Small intestine (tissue), 16 donors: ENCODE measurements at places on chromosomes 12 and 14.

GRCh38 chr12:122452701-122453285 is 30.3 kb upstream of the CLIP1 start:
- peaks cover 2% of the 10 kb centered on the region for H3K4me1 ChIP-seq
- H3K36me3 ChIP-seq, result no peaks in the 10 kb centered on the region
- no peak for DNase-seq
- no peak overlapping the region for H3K4me3 ChIP-seq
- H3K27me3 ChIP-seq, result no peaks in the 10 kb centered on the region
- peak overlapping the region; percentile 90 for H3K27ac ChIP-seq

- H3K36me3 ChIP-seq, result peaks cover 11% of the 10 kb centered on the region
- peaks cover 45% of the 10 kb centered on the region for H3K4me1 ChIP-seq
- DNase-seq, result no peak
- H3K27me3 ChIP-seq, result no peaks in the 10 kb centered on the region
- peak overlapping the region; percentile 17 for H3K27ac ChIP-seq
These were observed 6.3 kb downstream of the FBXL14 start for GRCh38 chr12:1587927-1588574.

DNA sequence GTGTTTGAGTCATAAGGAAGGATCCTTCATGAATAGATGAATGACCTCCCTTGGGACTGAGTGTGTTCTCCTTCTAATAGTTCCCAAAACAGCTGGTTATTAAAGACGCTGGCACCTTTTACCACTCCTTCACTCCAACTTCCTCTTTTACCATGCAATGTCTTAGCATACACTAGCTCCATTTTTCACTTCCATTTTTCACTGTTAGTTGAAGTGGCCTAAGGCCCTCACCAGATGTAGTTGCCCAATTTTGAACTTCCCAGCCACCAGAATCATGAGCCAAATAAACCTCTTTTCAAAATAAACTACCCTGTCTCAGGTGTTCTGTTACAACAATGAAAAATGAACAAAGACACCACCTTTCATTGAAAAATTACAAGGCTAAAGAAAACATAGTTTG is 64.7 kb downstream of the GPR65 start:
- H3K27ac ChIP-seq, result no peak overlapping the region
- peaks cover 5% of the 10 kb centered on the region for H3K4me1 ChIP-seq
- no peaks in the 10 kb centered on the region for H3K27me3 ChIP-seq
- H3K36me3 ChIP-seq, result no peaks in the 10 kb centered on the region

GRCh38 chr12:124030510-124030909 is 57.5 kb downstream of the ZNF664 start:
- H3K4me1 ChIP-seq, result no peaks in the 10 kb centered on the region
- no peaks in the 10 kb centered on the region for H3K27me3 ChIP-seq
- no peak overlapping the region for H3K4me3 ChIP-seq
- H3K27ac ChIP-seq, result no peak overlapping the region
- peaks cover 8% of the 10 kb centered on the region for H3K36me3 ChIP-seq

- no peaks in the 10 kb centered on the region for H3K4me1 ChIP-seq
- no peaks in the 10 kb centered on the region for H3K27me3 ChIP-seq
- DNase-seq, result no peak
These were observed 9.8 kb downstream of the TTC9 start for GRCh38 chr14:70651522-70651921.

DNA sequence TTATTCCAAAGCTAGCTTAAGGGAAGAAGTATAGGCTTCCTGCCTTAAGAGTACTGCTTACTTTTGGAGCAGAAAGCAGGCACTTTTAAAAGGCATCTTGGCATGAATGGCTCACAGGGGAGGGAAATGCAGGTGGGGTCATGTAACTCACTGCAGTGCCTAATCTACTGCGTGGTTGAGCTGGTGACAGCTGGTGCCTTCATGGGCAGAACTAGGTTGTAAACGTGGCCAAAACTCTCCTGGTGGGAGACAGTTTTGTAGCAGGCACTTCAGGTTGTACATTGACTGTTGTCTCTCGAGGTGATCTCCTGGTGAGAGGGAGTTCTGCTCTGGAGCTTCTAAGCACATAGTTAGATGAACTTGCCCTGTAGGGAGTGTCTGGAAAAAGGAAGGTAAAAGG is 962.5 kb downstream of the DIO2 start:
- no peaks in the 10 kb centered on the region for H3K36me3 ChIP-seq
- DNase-seq, result no peak
- no peaks in the 10 kb centered on the region for H3K4me1 ChIP-seq
- H3K27ac ChIP-seq, result no peak overlapping the region
- H3K27me3 ChIP-seq, result no peaks in the 10 kb centered on the region

DNA sequence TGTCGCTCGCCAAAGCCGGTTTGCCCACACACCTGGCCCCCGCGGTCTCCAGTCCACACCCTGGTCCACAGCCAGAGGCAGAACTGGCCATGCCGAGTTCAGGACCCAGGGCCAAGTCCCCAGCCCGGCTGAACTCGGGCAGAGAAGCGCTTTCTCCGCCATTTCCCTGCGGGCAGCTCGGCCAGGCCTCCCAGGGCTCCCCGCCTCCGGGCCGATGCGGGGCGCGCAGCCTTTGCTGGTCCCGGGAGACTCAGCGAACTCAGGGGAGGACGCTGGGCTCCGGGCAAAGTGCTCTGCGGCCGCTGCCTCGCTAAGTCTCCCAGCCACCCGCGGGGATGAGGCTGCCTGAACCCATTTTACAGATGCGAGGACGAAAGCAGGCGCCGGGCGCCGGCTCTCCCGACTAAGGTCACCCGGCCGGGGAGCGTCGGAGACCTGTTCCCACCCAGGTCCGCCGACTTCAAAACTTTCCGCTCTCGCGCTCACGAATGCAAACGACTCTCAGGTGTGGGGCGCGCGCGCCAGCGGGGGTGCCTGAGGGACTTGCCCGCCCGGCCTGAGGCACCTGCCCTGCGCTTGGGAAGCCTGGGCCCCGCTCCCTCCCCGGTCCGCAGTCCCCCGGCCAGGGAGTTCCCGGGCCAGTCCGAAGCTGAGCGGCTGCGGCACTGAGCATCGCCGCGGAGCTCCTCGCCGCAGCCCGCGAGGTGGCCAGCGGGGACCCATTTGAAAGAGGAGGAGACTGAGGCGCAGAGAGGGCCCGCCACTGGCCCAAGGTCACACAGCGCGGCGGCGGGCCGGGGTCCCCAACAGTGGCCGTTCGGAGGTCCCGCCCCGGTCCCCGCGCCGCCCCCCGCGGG is 627 bp downstream of the TESC start:
- H3K27me3 ChIP-seq, result peaks cover 4% of the 10 kb centered on the region
- no peaks in the 10 kb centered on the region for H3K4me1 ChIP-seq
- DNase-seq, result no peak
- peak overlapping the region; percentile 68 for H3K4me3 ChIP-seq
- no peaks in the 10 kb centered on the region for H3K36me3 ChIP-seq

GRCh38 chr12:113131556-113131955 is 4.0 kb downstream of the RASAL1 start:
- no peak overlapping the region for H3K4me3 ChIP-seq
- no peak overlapping the region for H3K27ac ChIP-seq
- no peaks in the 10 kb centered on the region for H3K4me1 ChIP-seq

DNA sequence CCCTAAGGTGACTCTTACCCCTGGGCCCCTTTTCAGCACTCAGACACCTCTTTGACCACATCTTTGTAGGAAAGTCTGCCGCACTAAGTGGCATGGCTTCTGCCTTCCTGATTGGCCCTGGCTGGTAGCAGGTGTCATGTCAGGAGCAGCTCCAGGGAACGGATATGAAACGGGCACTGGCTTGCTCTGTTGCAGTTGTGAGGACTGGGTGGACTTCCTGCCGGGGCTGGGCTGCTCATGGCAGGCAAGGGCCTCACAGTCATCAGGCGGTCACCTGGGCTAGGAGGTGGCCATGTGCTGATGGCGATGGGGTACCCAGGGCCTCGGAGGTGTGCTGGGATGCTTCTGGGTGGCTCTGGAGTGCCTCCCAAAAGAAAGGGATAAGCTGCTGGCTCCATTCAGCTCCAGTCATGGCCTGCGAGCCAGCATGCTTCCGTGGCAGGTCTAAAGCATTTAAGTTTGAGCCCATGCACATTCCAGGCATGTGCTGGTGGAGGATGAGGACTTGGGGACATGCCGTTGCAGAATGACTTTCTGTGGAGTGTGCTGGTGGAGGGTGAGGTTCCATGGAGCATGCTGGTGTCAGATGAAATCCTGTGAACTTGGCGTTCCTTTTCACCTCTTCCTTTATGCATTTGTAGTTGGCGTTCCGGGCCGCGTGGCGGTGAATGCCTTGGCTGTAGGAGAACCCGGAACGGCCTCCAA is 77.2 kb downstream of the EP400 start:
- H3K27ac ChIP-seq, result no peak overlapping the region
- no peaks in the 10 kb centered on the region for H3K27me3 ChIP-seq
- H3K4me1 ChIP-seq, result no peaks in the 10 kb centered on the region
- DNase-seq, result no peak

DNA sequence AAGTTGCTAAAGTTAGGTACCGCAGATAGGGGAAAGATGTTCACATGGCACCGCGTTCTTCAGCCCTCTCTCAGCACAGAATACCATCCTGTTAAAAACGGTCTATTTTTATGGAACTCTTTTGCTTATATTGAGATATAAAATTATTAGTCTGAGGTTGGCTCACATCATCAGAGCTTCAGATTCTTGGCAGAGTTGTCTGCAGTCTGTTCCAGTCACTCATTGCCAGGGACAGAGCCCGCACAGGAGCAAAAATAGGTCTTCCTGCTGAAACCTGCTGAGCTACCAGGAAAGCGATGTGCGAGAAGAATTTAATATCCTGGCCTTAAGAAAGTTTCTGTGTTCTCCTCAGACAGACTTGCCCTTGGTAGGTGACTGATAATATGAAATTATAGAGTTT is 249.8 kb downstream of the VRK1 start:
- H3K4me1 ChIP-seq, result no peaks in the 10 kb centered on the region
- no peaks in the 10 kb centered on the region for H3K27me3 ChIP-seq
- DNase-seq, result no peak
- no peaks in the 10 kb centered on the region for H3K36me3 ChIP-seq
- H3K27ac ChIP-seq, result no peak overlapping the region

- H3K27ac ChIP-seq, result no peak overlapping the region
- no peaks in the 10 kb centered on the region for H3K27me3 ChIP-seq
- no peak overlapping the region for H3K4me3 ChIP-seq
- H3K36me3 ChIP-seq, result no peaks in the 10 kb centered on the region
- DNase-seq, result no peak
These were observed 254.6 kb downstream of the KSR2 start for GRCh38 chr12:117714203-117714602.

DNA sequence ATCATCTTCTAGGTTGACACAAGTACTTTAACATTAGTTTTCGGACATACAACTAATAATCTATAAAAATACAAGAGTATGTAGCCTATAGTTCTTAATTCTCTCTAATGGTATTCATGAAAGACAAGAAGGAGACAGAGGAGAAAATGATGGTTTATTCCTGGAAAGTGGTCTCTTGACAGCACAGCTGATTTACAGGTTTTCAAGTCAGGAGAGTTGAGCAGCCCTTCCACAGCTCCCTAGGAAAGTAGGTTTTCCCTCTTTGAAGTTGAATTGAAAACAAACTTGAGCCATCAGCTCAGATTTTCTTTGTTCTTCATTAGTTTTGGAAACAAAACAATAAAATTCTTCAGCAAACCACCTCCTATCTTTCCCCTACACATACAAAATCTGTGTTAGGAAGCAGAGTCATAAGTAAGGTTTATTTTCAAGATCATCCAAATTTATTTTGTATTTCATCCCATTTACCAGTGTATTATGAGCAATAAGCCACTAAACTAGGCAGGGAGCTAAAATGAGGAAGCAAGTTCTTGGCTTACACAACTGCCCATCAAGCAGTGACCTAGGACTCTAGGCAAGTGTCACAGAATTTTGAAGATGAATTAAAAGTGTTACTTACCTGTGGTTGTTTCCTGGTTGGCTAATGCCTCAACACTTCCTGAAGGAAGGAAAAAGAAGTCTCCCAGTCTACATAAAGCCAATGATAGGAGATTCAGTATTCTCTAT is 357.0 kb downstream of the BCAT1 start:
- no peak overlapping the region for H3K27ac ChIP-seq
- H3K4me3 ChIP-seq, result no peak overlapping the region
- H3K36me3 ChIP-seq, result no peaks in the 10 kb centered on the region
- no peaks in the 10 kb centered on the region for H3K27me3 ChIP-seq

GRCh38 chr12:18570543-18570942 is 167.3 kb downstream of the PLCZ1 start:
- no peaks in the 10 kb centered on the region for H3K4me1 ChIP-seq
- no peak for DNase-seq
- H3K4me3 ChIP-seq, result no peak overlapping the region

DNA sequence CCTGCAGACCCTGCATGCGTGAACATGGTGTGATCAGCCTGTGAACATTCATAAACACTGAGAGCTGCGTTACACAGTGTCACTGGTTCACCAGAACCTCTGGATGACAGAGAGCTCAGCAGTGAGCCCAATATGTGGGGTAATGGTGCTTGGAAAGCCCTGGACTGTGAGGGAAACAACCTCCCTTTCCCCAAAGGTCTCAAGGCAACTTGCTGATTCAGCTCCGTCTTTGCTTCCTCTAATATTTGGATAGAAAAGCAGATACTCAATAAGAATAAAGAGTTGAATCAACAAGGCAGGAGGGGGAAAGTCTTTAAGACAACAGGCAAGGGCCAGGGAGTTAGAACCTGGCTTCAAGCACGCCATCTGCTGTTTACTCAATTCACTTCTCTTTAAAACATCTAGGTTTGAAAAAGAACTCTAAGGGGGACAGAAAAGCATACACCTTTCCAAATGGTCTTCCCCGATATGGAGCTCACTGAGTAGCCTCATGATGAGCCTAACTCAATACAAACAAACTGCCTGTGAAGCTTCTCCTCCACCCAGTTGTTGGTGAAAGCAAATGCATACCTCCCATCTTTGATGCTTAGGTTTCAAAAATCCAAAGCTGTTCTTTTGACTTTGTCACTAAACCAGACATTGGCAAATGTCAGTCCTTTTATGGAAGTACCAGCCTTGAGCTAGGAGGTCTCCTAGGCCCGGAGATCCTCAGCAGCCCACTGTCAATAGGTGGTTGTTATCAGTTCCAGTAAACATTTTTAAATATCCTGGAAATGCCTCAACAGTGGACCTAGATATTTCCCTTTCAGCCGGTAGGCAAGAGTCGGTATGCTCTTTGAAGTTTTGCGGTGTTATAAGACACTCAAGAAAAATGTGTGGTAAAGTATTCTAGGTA is 76.1 kb downstream of the SAMD4A start:
- no peak overlapping the region for H3K4me3 ChIP-seq
- peak; percentile 21 for DNase-seq
- no peak overlapping the region for H3K27ac ChIP-seq
- H3K36me3 ChIP-seq, result no peaks in the 10 kb centered on the region
- H3K27me3 ChIP-seq, result no peaks in the 10 kb centered on the region
